ENCODE measurements at places on chromosomes 4 and X.
A peak's percentile ranks its signal among the peaks of the same experiment; 100 is the strongest.

GRCh38 chrX:2690856-2691542, at the start of gene CD99:
CD99 (plus strand) TSS chrX:2691295; CDS start chrX:2691361, 66 bp downstream.
- peak; percentile 91 for DNase-seq

DNA sequence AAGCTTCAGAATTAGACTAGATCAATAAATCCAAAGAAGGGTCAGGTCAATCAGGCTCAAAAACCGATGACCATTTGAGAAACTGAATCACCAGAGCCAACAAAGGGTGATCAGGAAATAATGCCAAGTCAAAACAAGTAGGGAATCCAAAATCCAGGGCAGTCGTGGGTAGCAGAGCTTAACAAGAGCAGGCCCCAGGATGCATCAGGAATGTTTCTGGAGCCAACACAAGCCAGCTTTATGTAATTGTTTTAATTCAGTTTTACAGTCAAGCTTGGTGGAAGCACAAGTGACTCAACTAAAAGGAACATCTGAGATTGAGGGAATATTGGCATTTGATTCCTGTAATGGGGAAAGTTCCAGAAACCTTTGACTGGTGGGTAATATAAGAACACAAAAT, 237.9 kb upstream of the EDA2R start:
- no peak for DNase-seq

GRCh38 chr4:3160438-3160837, 86.0 kb downstream of the HTT start:
- no peak for DNase-seq

DNA sequence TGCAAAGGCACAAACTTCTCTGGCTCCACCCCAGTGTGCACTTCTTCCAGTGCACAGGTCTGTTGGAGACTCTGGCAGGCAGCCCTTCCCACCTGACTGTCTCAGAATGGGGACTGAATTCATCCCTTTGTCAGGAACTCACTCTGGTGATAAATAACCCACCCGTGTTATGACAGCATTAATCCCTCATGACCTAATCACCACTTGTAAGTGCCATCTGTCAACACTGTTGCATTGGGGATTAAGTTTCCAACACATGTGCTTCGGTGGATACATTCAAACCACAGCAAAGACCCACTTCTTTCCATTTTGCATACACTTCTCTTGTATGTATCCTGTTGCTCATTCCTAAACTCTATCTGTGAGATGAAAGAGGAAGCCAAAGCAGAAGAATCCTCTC, 1002.9 kb upstream of the IGFBP7 start:
- DNase-seq = no peak

- DNase-seq = no peak
Measured at GRCh38 chrX:130084631-130085237, 25.6 kb downstream of the ELF4 start.

Measured in AG10803 (cell line).